PC-9 (cell line): ENCODE measurements at places on chromosomes 12 and 14.

DNA sequence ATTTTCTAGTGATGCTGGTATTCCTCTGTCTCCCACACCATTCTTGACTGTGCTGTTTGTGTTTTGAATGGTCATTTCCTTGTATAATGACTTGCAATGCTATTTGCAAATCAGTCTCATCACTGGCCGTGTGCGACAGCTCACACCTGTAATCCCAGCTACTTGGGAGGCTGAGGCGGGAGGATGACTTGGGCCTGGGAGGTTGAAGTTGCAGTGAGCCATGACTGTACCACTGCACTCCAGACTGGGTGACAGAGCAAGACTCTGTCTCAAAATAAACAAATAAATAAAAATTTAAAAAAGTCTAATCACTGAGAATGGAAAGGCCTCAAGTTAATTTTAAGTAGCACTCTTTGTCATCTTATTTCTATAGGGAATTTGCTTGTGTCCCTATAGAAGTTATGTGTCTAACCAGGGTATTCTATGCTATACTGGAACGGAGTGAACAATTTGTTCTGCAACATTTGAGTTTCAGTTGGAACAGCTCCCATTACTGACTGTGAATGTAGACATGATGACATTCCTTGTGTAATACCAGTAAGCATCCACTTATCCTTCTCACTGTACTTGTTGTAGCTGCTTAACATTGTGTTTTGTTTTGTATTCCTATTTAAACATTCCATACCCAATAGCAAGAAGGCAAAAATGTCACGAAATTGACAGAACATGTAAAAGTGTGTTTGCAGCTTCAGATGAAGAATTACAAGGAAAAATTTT, 126.3 kb downstream of the MGST1 start:
- DNase-seq = no peak
- H3K36me3 ChIP-seq = no peaks in the 10 kb centered on the region
- no peak overlapping the region for H3K4me3 ChIP-seq
- no peaks in the 10 kb centered on the region for H3K27me3 ChIP-seq
- no peaks in the 10 kb centered on the region for H3K4me1 ChIP-seq

GRCh38 chr14:62921466-62921865, 123.8 kb downstream of the KCNH5 start:
- H3K4me3 ChIP-seq = no peak overlapping the region
- no peak overlapping the region for H3K27ac ChIP-seq
- H3K4me1 ChIP-seq = no peaks in the 10 kb centered on the region
- H3K36me3 ChIP-seq = no peaks in the 10 kb centered on the region

DNA sequence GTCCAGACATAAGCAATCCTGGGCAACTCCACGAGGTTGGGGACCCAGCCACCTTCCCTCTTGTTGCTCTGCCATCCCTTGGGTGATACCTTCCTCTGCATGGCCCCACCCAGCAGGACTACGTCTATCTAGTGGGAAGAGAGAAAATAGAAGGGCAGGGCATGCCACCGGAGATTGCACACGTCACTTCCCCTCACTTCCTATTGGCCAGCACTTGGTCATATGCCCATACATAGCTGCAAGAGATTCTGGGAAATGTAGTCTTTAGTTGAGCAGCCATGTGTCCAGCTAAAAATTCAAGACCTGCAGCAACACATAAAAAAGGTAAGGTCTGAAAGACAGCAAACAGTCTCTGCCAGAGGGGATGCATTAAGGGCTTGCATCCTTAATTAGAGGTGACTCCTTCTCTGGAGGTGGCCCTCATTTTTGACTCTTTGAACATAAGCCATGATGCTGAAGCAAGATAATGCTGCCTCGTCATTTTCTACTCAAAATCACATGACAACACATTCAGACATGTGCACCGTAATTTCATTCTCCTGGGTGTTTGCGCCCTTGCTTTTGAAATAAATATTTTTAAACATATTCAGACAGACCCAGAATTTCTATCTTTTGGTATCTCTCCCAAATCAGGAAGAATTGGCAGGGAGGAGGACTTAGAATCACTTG, 91.8 kb upstream of the PWP1 start:
- DNase-seq = no peak
- no peaks in the 10 kb centered on the region for H3K27me3 ChIP-seq
- no peak overlapping the region for H3K4me3 ChIP-seq

DNA sequence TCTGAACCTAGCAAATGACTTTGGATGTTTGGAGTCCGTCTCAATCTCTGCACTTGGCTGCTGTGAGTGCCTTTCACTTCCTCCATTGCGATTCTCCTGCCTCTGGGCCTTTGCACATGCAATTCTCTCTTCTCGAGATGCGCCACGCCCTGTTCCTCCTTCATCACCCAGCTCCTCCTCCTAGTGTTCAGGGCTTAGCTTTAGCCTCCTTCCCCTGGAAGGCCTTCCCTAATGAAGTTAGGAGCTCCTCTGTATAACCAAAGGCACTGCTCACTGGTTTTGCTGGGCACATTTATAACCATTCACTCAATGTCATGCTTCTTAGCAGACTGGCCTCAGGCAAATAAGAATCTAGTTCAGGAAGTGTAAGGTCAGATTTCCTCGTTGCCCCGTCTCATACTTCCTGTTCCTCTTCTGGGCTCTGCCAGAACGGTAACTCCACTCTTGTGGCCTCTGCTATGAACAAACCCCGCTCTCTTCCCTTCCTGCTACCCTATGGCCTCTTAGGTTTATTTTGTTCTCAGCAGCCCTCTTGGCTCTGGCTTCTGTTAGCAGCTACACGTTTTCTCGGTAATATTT, 171.4 kb downstream of the CRADD start:
- H3K27me3 ChIP-seq = no peaks in the 10 kb centered on the region
- H3K27ac ChIP-seq = no peak overlapping the region
- H3K4me1 ChIP-seq = no peaks in the 10 kb centered on the region
- no peak overlapping the region for H3K4me3 ChIP-seq
- no peak for DNase-seq

DNA sequence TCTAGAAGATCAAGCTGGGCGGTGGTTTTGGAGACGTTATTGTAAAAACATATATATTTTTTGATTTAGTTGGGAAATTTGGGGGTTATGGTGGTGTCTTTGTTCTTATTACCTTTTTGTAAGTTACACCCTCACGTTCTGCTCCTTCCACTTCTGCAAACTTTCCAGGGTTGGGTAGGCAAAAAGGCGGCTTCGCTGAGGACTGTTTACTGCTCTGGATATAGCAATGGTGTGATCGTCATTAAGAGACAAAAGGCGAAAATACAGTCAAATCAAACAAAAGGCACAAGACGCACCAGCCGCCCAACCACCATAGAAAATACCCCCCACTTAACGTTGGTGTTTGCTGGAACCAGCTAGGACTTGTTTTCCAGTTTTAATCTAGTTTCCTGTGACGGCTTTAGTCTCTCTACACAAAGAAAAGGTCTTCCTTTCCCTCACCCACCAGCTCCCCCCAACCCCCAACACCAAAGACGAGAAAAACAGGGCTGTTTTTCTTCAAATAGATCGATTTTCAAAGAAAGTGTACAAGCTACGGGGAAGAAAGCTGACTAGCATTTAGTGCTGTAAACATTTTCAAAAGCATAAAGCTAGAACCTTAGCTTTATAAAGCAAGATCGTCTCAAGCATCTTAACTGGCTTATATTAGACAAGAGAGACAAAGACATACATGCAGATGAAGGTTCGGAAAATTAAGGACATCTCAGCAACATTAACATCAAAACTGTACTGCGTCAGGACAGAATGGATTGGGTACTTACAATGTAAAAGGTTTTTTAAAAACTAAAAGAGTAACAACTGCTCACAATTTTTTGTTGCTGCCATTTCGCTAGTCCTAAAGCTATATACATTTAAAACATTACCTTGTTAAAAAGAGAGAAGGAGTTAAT, 2.0 kb upstream of the SETD1B start:
- H3K4me3 ChIP-seq = peak overlapping the region; percentile 83
- H3K27me3 ChIP-seq = no peaks in the 10 kb centered on the region
- no peak for DNase-seq
- no peaks in the 10 kb centered on the region for H3K36me3 ChIP-seq
- peaks cover 37% of the 10 kb centered on the region for H3K4me1 ChIP-seq
